ENCODE measurements at places on chromosomes 5 and 9. TPM values are rescaled to one million over a fixed set of nuclear protein-coding genes. Genes with fewer than 3 reads are reported as not detected.

GRCh38 chr5:2188661-2189060 is 305.9 kb upstream of the IRX4 start:
- DNase-seq = no peak

- no peak for DNase-seq
Observed at GRCh38 chr5:86570427-86571083, 47.2 kb upstream of the COX7C start.

DNA sequence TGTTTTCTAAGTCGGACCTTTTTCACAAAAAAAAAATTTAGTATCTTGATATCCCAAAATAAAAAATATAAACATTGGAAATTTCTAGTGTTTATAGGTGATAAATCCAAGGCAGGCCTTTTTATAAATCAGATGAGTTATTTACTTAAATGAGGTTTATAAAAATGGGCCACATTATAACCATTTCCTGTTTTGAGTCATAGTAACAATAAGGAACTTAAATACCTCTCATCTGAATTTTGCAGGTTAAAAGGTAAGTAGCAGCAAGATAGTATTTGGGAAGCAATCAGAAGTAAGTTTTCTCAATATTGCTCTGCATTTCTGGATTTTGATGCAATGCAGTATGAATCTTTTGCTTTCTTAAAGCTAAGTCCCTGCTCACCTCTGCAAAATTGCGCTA is 3.9 kb downstream of the SPTAN1 start:
- no peak for DNase-seq

DNA sequence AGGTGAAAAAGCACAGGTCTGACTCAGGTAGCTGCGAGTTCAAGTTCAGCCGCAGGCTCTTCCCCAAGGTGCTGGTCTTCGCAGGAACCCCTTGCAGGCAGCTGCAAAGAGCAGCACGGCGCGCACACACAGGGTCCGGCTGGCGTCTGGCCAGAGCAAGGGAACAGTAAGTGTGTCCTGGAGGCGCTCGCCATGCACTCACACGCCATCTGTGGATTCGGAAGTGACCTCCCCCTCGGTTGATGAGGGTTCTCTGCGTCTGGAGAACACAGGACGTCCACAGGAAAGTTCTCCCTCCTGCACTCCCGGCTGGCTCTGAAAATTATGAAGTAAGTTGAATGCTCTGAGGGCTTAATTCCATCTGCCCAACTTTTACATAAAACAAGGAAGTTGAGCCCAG is 14.0 kb upstream of the EGFL7 start:
- no peak for DNase-seq

- DNase-seq = no peak
Observed at GRCh38 chr5:154262342-154262741, 71.8 kb downstream of the GALNT10 start.

DNA sequence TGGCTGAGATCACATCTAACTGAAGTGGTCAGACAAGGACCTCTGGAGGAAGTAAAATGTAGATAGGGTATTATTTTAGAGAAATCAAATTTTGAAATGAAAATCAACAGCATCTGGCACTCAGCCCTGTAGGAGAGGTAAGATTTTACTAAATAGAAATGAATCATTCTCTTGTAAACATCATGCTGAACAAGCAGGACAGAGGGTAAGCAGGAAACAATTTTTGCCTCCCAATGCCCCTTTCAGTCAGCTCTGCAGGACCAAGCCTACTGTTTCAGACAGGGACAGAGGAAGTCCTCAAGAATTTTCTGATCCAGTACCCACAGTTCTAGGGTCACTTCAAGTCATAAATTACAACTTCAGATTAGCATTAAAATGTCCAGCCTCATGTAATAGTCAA is 190.1 kb downstream of the ESM1 start:
- no peak for DNase-seq

DNA sequence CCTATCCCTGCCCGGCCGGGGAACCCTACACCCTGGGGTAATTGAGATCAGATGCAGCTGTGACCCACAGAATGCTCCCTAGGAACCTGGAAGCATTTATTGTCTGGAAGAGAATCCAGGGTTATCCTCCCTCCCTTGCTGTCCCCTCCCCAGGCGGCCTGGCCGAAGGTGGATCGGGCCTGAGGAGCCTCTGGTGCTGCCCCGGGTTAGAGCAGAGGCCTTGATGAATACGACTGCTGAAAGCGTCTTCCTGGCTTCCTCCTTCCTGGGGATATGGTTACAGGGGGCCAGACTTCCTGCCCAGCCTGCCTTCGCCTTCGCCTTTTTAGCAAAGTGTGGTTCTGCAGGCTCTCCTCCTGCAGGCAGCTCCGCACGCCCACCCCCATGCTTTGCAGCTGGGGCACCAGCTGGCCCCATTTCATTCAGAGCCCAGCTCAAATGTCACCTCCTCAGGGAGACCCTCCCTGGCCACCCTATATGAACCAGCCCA is 22.5 kb upstream of the PTGS1 start:
- DNase-seq = no peak

- DNase-seq = no peak
Observed at GRCh38 chr5:172159016-172159415, 29.0 kb downstream of the STK10 start.

GRCh38 chr9:124256517-124257069 is 1.2 kb upstream of the NEK6 start:
- peak; percentile 41 for DNase-seq

DNA sequence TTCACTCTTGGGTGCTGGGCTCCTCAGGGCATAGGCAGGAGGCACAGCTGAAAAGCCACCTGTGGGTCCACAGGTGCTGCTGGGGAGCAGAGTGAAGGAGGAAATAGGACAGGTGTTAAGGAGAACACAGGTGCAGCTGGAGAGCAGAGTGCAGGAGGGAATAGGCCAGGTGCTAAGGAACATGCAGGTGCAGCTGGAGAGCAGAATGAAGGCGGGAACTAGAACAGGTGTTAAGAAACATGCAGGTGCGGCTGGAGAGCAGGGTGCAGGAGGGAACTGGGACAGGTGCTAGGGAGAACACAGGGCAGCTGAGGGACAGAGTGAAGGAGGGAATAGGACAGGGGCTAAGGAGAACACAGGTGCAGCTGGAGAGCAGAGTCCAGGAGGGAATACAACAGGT is 43.8 kb upstream of the PLEKHG4B start:
- no peak for DNase-seq

DNA sequence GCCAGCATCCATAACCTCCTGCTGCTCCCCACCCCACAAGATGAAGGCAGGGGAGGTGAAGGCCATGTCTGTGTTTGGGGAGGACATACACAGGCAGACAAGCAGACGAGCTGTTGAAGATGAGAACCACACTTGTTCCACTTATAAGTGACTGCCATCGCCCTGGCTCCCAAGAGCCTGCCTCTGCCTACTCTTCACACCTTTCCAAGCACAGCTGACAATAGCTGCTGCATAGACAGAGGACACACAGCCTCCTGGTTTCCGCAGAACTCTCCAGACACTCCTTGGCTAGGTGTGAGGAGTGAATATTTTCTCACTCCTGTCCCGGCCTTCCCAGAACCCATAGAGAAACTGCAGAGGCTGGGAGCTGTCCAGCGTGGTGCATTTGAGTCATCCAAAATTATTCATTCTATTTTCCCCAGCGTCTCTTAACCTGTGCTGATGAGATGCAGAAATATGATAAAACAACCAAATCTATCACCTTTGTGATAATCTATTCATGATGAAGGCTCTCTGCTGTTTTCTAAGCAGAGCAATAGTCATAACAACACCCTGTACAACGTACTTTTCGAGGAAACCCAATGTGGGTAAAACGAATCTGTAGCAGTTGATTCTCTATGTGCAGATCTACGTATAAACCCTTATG is 24.7 kb downstream of the KLF9 start:
- DNase-seq = no peak

- no peak for DNase-seq
Observed at GRCh38 chr5:168339109-168339771, 47.8 kb downstream of the WWC1 start.

Gene PCDH1
- polyA plus RNA-seq = 10.0 TPM

Gene WDR38
- polyA plus RNA-seq = not detected

Gene C1QTNF3
- 1.1 TPM for polyA plus RNA-seq

Gene CTXN3
- polyA plus RNA-seq = 0.10 TPM

Gene PCDHA3
- not detected for polyA plus RNA-seq

Gene F2R
- 58.0 TPM for polyA plus RNA-seq

Gene PLAC8L1
- not detected for polyA plus RNA-seq

Gene VCAN
- polyA plus RNA-seq = 2.2 TPM

Data from keratinocyte (primary cell).